Fibroblast of the aortic adventitia (primary cell): ENCODE measurements at places on chromosomes 1 and 21.

GRCh38 chr1:205568469-205569361, 63.1 kb downstream of the ELK4 start:
- DNase-seq: no peak

DNA sequence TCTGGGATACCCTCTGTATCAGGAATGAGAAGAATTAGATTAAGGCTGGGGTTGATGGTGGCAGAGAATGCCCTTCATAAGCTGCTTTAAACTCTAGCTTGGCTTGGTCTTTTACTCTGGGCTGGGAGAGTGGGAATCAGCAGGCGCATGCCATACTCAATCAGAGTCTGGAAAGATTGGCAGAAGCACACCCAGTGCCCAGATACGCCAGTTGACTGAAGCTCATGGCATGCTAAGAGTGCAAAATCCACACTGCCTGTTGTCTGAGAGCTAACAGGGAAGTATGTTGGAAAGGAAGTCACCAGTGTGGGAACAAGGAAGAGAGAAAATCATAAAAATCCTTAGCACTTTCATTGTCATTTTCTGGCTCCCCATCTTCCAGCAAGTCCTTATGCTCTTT, 53.0 kb downstream of the HMCN1 start:
- no peak for DNase-seq

DNA sequence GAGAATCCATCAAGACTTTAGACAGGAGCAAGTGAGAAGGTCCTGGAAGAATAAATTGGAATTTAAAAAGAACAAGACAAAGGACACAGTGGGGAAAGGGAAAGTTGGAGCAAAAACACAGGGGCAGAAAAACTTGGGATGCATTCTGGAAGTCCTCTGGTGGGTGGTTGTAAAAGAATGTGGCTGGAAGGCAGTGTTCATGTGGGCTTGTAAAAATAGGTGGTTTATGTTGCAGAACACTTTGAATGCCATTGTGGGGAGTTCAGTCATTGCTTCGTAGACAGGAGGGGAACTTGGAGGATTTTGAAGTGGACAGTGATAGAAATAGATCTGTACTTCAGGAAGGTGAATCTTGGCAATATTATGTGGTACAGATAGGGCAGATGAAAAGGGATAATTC, 15.2 kb downstream of the KIF1B start:
- no peak for DNase-seq

- DNase-seq: no peak
Observed at GRCh38 chr1:47852006-47852718, 145.0 kb downstream of the TRABD2B start.

- DNase-seq: no peak
Observed at GRCh38 chr1:241560146-241560848, 28.1 kb downstream of the KMO start.

DNA sequence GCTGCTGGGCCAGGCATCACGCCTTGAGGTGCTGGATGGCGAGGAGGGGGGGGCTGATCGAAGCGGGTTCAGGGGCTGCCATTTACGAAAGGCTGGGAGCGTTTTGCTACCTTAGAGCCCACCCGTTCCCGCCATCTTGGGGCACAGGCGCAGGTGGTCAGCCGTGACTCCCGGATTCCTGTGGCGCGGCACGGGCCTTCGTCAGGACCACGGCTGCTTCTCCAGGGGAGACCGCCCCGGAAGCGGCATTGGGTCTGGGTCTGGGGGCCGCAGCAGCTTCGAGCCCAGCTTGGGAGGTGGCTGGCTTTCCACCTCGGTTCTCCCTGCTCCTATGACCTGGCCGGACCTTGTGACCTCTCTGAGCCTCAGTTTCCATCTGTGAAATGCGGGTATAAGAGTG, 23.8 kb downstream of the SPSB1 start:
- DNase-seq: no peak

DNA sequence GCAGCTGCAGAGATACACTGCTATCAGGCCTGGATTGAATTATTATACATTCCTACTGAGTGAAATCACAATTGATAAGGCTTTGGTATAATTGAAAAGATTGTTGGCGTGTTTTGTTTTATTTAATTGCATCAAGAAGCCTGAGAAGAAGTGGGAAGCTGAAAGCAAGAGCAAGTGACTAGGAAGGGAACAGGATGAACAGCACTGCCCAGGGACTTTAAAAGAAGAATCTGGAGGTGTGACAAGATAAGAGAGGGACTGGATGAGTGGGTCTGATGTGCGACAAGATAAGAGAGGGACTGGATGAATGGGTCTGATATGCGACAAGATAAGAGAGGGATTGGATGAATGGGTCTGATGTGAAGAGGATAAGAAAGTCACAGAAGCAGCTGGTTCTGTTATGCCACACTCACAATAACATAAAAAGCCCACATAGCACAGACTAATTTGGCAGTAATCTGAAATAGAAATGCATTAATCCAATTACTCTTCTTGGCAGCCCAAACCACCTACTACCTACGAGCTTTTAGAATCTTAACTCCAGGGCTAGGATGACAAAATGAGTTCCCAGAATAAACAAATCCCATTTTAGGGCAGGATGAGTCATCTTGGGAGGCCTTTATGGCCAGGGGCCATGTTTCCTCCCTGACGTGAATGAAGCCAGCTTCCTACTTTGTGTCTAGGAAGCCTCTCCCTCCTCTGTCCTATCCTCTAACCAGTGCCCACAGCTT, 129.7 kb downstream of the DUSP10 start:
- DNase-seq: peak; percentile 90

- DNase-seq: no peak
Observed at GRCh38 chr21:29235714-29236197, 63.0 kb upstream of the BACH1 start.

DNA sequence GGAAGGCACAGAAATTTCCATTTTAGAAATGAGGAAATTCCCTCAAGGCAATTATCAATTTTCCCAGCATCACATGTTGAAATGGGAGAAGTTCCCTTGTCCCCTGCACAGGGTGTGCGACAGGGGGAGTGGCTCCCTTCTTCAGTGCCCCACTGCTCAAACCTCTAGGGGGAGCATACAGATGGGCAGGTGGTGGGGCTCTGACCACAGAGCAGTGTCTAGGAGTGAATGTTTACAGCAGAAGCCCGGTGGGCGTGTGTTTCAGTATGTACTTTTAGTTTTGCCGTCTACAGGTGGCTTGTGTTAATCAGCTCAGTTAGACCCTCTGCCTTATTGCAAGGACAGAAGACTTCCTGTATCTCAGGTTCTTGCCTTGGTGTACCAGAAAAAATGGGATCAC, 493.7 kb upstream of the PLXNA2 start:
- no peak for DNase-seq

GRCh38 chr1:186155594-186155993, 219.5 kb downstream of the TPR start:
- peak; percentile 86 for DNase-seq

DNA sequence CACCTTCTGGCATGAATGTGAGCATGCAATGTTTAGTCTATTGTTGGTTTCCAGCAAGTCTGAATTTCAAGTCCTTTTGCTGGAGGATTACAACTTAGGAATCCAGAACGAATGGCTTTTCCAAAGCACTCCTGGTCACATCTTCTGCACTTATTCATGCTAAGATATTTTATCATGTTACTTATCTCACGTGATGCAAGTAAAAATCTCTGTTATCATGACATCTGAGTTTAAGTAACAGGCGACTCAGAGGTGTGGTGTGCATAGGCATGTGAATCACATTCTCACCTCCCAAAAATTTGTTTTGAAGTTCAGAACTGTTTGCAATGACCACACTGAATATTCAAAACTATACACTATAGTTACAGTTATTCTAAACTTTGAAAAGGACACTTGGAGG, 204.8 kb upstream of the FGGY start:
- peak; percentile 46 for DNase-seq

DNA sequence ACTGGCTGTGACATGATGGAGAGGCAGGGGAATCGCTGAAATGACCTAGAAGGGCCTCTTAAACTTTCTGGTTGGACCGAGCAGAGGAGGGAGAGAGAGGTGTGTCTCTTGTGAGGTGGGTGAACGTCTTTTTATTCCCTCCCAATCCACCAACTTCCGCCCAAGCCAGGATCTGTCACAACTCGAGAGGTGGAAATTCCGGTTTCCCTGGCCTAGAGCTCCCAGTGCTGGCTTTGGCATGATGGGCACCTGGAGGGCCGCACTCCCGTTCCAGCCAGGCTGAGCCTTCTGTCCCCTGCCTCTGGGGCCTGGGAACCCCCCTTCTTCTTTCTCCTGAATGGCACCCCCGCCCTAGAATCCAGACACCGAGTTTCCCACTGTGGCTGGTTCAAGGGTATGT, at the start of gene SEMA4A:
TSS of gene SEMA4A (plus strand) at position 224 of the 400 bp plus-strand sequence. CDS start 994 bp downstream, outside the sequence.
- DNase-seq: no peak

DNA sequence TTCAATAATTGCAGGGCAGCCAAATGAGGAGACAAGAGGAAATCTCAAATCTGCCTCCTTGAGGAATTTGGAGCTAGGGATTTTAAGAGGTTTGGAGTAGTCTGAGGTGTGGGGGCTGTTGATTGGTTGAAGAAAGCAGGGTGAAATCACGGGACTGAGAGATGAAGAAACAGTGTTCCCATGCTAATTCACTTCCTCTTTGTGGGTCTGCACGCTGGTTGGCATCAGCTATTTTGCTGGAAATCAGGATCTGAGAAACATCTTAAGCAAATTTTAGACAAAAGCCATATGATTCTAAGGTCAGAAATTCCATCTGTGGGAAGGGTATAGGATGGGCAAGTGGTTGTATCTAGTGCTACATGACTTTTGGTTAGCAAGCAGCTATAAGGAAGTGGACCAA, 107.1 kb upstream of the PAXBP1 start:
- no peak for DNase-seq

DNA sequence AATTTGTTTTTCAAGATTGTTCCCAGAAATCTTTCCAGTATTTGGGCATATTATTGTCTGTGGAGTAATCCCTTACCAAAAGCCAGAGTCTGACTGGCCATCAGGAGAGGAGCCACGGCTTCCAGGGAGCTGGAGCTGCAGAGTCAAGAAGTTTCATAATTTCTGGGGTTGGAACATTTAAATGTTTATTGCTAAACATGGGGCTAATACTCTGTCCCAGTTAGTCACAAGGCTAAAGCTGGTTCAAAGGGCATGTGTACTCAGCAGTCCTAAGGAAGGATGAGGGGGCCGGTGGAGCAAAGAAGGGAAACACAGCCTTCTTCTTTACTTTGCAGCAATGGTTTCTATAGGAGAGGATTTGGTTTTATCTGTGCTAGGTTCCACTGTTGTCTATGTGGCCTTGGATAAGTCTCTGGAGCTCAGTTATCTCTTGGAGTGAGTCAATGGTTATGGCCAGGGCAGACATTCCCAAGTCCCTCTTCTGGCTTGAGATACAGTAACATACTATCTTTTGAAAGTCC, 9.5 kb downstream of the DENND2D start:
- DNase-seq: peak; percentile 64

DNA sequence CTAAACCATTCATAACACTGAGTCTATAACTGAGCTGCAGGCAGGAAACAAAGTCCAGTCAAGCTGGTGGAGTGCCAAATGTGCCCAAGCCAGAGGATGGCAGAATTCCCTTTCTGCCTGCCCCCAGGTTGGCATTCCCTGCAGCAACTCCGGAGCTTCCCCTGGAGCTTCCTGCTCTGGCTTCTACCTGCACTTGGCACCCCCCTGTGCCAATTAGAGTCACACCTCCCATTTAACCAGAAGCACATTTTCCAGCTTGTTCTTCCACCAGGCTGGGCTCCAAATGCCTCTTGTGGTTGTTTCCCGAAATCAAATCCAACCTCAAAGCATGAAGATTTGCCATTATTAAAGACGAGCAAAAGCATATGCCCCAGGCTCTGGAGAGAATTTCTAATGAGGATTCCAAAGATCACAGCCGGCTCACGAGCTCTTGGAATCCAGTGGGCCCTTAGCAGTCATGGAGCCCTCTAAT, 294.5 kb downstream of the RRAGC start:
- DNase-seq: no peak

DNA sequence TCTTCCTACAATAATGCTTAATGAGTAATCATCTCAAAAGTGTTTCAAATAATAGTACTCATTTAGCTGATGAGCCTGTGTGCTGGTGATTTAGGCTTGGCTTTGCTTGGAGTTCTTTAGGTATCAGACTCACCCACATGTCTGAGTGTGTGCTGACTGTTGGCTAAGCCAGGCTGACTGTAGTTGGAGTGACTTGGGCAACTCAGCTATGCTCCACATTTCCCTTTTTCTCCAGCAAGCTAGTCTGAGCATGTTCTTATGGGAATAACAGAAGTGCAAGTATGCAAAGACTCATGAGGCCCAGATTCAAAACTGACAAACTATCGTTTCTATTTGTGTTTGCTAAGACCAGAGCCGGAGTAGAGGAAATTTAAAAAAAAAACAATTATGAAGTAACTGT, 99.0 kb upstream of the ADGRL4 start:
- peak; percentile 41 for DNase-seq

GRCh38 chr1:30700528-30701257, 22.7 kb downstream of the MATN1 start:
- DNase-seq: peak; percentile 77

GRCh38 chr1:171480035-171480434, 5.3 kb upstream of the PRRC2C start:
- no peak for DNase-seq

DNA sequence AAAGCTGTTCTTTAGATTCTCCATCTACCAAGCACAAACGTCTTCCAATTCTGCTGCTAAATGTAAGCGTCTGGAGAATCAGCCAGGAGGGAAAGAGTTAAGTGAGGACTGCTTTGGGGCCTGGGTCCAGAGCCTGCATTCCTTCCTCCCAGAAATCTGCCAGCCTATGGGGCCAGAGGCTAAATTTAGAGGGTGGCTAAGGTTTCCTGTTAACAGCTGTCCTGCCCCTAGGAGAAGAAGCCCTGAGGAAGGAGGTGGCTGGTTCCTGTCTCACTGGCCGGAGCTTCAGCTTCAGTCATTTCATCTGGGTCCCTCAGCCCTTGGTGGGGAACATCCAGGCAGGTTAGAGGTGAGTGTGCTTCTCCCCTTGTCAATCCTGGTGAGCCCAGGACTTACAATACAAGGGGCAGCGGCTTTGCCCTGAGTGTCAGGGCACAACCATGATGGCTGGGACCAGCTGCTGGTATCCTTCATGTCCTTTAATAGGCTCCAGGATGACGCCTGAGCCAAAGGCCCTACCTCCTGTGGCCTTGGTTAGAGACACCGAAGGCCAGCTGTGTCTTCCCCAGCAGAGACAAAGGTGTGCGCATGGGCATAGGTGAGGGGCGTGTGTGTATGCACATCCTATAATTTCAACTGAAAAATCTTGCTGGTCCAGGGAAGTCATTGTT, at the start of gene STYXL2:
TSS of gene STYXL2 (plus strand) at position 230 of the 671 bp plus-strand sequence. CDS start 775 bp downstream, outside the sequence.
- no peak for DNase-seq

GRCh38 chr1:22123071-22123390, 19.9 kb downstream of the WNT4 start:
- DNase-seq: no peak

DNA sequence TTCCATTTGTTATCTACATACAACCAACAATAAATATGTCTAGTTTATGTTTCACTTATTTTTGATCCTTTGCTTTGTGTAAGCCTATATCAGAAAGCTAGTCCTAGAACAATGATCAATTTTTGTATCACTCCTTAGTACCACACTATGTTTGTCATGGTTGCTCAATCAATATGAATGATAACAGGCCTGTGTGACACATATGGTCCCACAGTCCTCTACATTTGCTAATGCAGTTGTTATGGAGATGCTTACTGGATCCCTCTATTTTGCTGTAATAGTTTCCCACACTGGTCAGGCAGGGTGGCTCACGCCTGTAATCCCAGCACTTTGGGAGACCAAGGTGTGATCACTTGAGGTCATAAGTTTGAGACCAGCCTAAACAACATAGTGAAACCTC, 59.1 kb downstream of the ERO1B start:
- DNase-seq: no peak

- peak; percentile 65 for DNase-seq
Observed at GRCh38 chr1:168653567-168653966, 75.4 kb downstream of the DPT start.
